ENCODE measurements at places on chromosomes 1 and 21. TPM values are rescaled to one million over a fixed set of nuclear protein-coding genes. Genes with fewer than 3 reads are reported as not detected.
A peak's percentile ranks its signal among the peaks of the same experiment; 100 is the strongest.

DNA sequence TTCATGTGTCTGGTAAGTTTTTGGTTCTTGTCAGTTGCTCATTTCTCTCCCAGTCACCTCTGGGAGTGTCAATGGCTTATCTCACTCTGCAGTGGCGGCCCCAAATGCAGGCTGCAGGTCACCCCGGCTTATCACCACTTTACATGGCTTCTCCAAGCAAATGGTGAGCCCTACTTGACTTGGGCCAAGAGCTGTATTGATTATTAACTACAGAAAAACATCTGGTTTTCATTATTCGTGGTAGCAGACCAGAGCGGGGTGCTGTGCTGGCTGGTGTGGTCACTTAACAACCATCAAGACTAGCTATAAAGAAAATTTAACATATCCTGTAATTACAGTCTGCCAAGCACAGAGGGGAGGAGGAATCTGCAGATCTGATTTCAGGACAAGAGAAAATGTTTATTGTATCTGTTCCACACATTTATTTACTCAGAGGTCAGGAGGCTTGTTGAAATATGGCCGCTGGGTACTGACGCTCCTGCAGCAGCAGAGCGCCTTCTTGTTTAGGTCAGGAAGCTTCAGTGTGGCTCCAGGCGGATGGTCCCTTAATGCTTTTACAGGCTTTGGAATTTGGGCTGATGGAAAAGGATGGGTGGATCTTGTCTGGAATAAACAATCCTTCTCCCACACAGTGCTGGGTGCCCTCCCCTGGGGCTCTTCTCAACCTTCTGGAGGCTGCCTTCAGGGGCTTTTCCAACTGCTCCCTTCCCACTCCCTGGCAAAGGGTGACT is 87.8 kb downstream of the HLX start:
- H3K4me3 ChIP-seq, result no peak overlapping the region
- no peak overlapping the region for H3K27ac ChIP-seq
- DNase-seq, result no peak
- no peaks in the 10 kb centered on the region for H3K36me3 ChIP-seq
- no peaks in the 10 kb centered on the region for H3K27me3 ChIP-seq

The RNF186 gene
- not detected for total RNA-seq

DNA sequence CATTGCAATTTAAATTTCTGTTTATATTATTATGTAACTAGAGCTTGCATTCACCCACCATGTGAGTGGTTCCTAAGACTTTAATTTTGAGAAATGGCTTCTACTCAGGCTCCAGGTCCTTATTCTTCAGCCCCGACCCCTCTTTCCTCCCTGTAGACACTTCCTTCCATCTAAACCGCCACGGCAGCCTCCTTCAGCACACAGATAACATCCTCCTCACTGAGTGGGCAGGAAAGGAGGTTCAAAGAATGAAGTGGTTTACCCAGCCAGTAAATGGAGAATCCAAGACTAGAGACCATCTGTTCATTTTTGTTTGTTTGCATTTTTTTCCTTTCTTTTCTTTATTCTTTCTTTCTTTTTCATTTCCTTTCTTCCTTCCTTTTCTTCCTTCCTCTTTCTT is 37.1 kb upstream of the SOD1 start:
- H3K27ac ChIP-seq, result no peak overlapping the region
- H3K36me3 ChIP-seq, result no peaks in the 10 kb centered on the region
- no peaks in the 10 kb centered on the region for H3K27me3 ChIP-seq
- DNase-seq, result no peak
- H3K4me1 ChIP-seq, result no peaks in the 10 kb centered on the region

GRCh38 chr1:56137521-56138505 is 441.6 kb downstream of the PLPP3 start:
- no peak overlapping the region for H3K4me3 ChIP-seq
- peaks cover 4% of the 10 kb centered on the region for H3K4me1 ChIP-seq
- H3K36me3 ChIP-seq, result no peaks in the 10 kb centered on the region
- no peak overlapping the region for H3K27ac ChIP-seq

The HAO2 gene
- not detected for total RNA-seq

- H3K36me3 ChIP-seq, result no peaks in the 10 kb centered on the region
- no peaks in the 10 kb centered on the region for H3K4me1 ChIP-seq
- H3K4me3 ChIP-seq, result no peak overlapping the region
Observed at GRCh38 chr1:6033986-6034749, 11.5 kb upstream of the KCNAB2 start.

- no peaks in the 10 kb centered on the region for H3K4me1 ChIP-seq
- H3K27ac ChIP-seq, result no peak overlapping the region
- no peak for DNase-seq
- no peak overlapping the region for H3K4me3 ChIP-seq
Observed at GRCh38 chr1:55624766-55625165, 409.6 kb upstream of the USP24 start.

DNA sequence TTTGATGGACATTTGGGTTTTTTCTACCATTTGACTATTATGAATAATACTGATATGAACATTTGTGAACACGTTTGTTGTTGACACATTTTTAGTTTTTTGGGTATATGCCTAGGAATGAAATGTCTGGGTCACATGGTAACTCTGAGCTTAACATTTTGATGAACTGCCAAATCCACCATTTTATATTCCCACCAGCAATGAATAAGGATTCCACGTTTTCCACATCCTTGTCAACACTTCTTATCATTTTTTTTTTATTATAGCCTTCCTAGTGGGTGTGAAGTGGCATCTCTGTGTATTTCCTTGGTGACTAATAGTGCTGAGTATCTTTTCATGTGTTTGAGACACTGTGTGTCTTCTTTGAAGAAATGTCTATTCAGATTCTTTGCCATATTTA is 67.6 kb downstream of the RASAL2 start:
- H3K4me1 ChIP-seq, result no peaks in the 10 kb centered on the region
- no peaks in the 10 kb centered on the region for H3K27me3 ChIP-seq
- no peak overlapping the region for H3K27ac ChIP-seq
- H3K36me3 ChIP-seq, result no peaks in the 10 kb centered on the region

DNA sequence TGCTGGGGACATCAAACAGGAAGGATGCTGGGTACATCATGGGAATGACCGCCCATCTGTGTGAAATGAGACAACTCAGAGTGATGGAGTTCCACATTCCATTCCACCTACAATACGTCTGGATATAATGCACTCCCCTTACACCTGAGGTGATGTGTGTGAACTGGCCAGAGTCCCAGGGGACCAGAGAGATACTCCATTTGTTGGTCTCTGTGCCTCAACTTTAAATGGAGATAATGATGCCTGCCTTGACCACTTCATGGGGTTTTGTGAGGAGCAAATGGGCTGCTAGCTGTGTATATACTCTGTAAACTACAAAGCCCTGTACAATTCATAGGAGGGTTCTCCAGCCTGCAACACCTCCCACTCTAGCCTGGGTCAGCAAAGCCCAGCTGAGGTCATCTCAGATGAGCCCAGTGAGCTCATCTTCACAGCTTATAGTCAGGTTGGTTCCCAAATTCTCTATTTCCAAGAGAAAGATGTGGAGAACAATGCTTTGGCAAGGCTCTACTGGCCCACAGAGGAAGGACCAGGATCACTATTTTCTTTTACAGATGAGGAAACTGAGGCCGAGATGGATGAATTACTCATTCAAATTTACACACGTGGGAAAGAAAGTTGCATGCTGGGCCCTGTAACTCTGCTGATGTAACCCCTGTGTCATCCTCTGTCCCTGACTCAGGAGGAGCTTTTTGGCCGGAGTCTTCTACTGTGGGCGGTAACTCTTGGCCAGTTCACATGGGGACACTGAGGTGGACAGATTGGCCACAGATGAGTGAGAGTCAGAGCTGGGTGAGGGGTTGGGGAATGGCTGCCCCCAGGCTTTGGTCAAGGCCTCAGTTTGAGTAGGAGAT is 105.6 kb upstream of the GCLM start:
- DNase-seq, result no peak
- no peaks in the 10 kb centered on the region for H3K4me1 ChIP-seq
- no peaks in the 10 kb centered on the region for H3K27me3 ChIP-seq
- H3K36me3 ChIP-seq, result no peaks in the 10 kb centered on the region
- H3K27ac ChIP-seq, result no peak overlapping the region

GRCh38 chr1:58922302-58923089 is 138.6 kb upstream of the JUN start:
- no peaks in the 10 kb centered on the region for H3K36me3 ChIP-seq
- peaks cover 6% of the 10 kb centered on the region for H3K4me1 ChIP-seq
- H3K27me3 ChIP-seq, result no peaks in the 10 kb centered on the region
- peak; percentile 92 for DNase-seq
- no peak overlapping the region for H3K4me3 ChIP-seq
- no peak overlapping the region for H3K27ac ChIP-seq

DNA sequence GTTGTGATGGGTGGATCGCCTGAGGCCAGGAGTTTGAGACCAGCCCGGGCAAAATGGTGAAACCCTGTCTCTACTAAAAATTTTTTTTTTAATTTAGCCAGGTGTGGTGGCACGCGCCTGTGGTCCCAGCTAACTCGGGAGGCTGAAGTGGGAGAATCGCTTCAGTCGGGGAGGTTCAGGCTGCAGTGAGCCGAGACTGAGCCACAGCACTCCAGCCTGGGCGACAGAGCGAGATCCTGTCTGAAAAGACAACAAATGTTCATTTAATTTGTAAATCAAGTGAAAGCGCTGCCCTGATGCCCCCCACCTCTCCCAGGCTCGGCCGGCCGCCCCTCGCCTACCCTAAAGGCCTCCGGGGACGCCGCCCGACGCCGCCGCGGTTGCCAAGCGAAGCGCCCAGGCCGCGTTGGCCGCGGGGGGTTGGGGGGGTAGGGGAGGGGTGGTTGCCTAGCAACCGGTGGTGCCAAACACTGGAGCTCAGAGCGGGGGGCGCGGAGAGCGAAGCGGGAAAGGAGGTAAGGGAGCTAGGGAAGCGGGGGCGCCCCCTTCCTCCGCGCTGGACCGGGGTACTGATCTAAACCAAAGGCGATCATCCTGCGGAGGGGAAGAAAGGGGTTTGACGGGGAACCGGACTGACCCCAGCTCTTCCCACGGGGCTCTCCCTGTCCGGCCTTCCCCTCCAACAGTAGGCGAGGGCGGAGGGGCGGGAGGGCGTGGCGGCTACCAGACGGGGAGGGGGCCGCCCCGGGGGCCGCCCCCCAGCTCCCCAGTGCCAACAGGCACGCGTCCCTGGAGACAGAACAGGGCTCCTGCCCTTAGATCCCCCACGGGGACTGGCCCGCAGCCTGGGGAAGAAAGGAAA is at the start of gene TEKT2:
TSS of gene TEKT2 (plus strand) at position 460 of the 862 bp plus-strand sequence. CDS start 828 bp downstream, outside the sequence.
- no peaks in the 10 kb centered on the region for H3K36me3 ChIP-seq
- no peak within 1 kb of the TSS for H3K4me3 ChIP-seq
- peak; percentile 69 for DNase-seq
- peaks cover 15% of the 10 kb centered on the region for H3K4me1 ChIP-seq
- no peak within 1 kb of the TSS for H3K27ac ChIP-seq
- H3K27me3 ChIP-seq, result no peaks in the 10 kb centered on the region

- no peaks in the 10 kb centered on the region for H3K36me3 ChIP-seq
- H3K27me3 ChIP-seq, result no peaks in the 10 kb centered on the region
- no peaks in the 10 kb centered on the region for H3K4me1 ChIP-seq
- no peak for DNase-seq
- H3K4me3 ChIP-seq, result no peak overlapping the region
Observed at GRCh38 chr21:31317688-31318087, 26.4 kb downstream of the TIAM1 start.

- peaks cover 4% of the 10 kb centered on the region for H3K27me3 ChIP-seq
- H3K36me3 ChIP-seq, result no peaks in the 10 kb centered on the region
- H3K4me1 ChIP-seq, result no peaks in the 10 kb centered on the region
- H3K27ac ChIP-seq, result no peak overlapping the region
- H3K4me3 ChIP-seq, result no peak overlapping the region
Observed at GRCh38 chr1:28871631-28872401, 42.6 kb upstream of the EPB41 start.

DNA sequence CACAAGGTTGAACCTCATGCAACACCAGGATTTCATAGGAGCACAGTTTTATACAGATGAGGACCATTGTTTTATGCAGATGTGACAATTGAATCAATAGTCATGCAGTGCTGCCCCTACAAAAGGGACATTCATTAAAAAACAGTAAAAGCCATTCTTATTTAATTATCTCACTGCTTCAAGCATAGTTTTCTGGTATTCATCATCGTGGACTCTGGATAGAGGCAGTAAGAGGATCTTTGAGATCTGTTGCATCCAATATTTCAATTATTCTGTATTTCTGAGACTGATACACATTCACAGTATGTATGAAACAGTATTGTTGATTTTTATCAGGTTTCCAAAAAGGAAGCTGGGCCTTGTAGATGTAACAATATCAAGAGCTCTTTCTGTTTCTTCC is 237.6 kb downstream of the RYR2 start:
- no peaks in the 10 kb centered on the region for H3K27me3 ChIP-seq
- H3K4me1 ChIP-seq, result no peaks in the 10 kb centered on the region

- no peak overlapping the region for H3K27ac ChIP-seq
- no peaks in the 10 kb centered on the region for H3K27me3 ChIP-seq
- peaks cover 7% of the 10 kb centered on the region for H3K4me1 ChIP-seq
- H3K36me3 ChIP-seq, result no peaks in the 10 kb centered on the region
- no peak overlapping the region for H3K4me3 ChIP-seq
Observed at GRCh38 chr1:158103861-158104522, 76.7 kb upstream of the CD1D start.

GRCh38 chr1:146021050-146021445 is 487 bp downstream of the HJV start:
- no peak for DNase-seq
- no peaks in the 10 kb centered on the region for H3K36me3 ChIP-seq
- H3K27ac ChIP-seq, result no peak overlapping the region
- no peaks in the 10 kb centered on the region for H3K4me1 ChIP-seq
- peaks cover 15% of the 10 kb centered on the region for H3K27me3 ChIP-seq

The MYBPHL gene
- total RNA-seq, result not detected

GRCh38 chr1:243316366-243316989 is 60.6 kb downstream of the SDCCAG8 start:
- DNase-seq, result no peak
- no peak overlapping the region for H3K27ac ChIP-seq
- no peak overlapping the region for H3K4me3 ChIP-seq
- H3K27me3 ChIP-seq, result no peaks in the 10 kb centered on the region

The SPATA46 gene
- not detected for total RNA-seq

- DNase-seq, result no peak
- no peaks in the 10 kb centered on the region for H3K4me1 ChIP-seq
- no peaks in the 10 kb centered on the region for H3K27me3 ChIP-seq
- H3K4me3 ChIP-seq, result no peak overlapping the region
Observed at GRCh38 chr1:213817156-213817555, 170.6 kb upstream of the PROX1 start.

DNA sequence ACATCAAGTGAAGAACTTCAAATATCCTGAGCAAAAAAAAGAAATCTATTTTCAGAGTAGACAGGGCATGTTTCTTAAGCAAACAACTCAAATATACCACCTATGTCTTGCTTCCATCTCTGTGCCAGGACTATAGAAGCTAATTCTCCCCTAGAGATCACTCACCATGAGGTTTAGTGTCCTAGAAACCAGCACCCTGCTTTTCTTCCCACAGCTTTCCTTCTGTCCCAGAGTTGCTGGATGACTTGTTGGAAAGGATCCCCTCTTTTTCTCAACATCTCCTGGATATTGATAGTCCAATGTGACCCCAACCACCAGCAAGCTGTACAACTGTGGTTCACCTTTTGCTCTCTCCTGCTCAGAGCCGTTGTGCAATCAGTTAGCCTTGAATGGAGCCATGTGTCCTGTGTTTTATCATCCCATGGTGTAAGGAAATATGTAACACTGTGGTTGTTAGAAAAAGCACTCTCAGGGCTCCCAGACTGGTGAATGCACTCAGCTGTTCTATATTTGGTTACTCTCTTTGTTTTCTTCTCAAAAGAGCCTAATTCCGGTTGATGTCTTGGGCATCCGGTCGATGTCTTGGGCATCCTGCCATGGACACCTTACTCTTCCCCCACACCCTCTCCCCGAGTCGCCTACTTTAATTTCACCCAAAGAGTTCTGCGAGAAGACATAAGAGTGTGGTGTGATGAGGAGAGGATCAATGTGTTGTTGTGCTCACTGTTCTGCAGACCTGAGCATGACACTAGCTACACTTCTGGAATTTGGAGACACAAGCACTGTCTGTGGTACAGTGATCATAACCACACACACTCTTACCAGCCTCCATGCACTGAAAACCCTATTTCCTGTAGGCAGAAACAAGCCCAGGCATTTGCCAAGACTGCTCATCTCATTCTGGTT is 1.7 kb downstream of the TNFSF4 start:
- no peaks in the 10 kb centered on the region for H3K36me3 ChIP-seq
- H3K27ac ChIP-seq, result no peak overlapping the region
- no peaks in the 10 kb centered on the region for H3K27me3 ChIP-seq
- no peak overlapping the region for H3K4me3 ChIP-seq

Data from adrenal gland (tissue), 19 donors.